ENCODE measurements at places on chromosomes 1 and 21.

DNA sequence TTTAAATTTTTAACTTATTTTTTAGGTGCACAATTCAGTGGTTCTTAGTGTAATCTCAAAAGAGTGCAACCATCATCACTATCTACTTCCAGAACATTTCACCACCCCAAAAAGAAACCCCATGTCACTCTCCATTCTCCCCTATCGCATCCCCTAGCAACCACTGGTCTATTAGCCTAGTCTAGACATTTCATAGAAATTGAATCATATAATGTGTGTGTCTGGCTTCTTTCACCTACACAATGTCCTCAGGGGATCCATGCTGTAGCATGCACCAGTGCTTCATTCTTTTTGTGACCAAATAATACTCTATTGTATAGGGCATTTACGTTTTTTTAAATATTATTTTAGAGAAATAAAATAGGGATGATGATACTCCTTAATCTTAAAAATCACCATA is 64.7 kb downstream of the JAK1 start:
- DNase-seq, result no peak

DNA sequence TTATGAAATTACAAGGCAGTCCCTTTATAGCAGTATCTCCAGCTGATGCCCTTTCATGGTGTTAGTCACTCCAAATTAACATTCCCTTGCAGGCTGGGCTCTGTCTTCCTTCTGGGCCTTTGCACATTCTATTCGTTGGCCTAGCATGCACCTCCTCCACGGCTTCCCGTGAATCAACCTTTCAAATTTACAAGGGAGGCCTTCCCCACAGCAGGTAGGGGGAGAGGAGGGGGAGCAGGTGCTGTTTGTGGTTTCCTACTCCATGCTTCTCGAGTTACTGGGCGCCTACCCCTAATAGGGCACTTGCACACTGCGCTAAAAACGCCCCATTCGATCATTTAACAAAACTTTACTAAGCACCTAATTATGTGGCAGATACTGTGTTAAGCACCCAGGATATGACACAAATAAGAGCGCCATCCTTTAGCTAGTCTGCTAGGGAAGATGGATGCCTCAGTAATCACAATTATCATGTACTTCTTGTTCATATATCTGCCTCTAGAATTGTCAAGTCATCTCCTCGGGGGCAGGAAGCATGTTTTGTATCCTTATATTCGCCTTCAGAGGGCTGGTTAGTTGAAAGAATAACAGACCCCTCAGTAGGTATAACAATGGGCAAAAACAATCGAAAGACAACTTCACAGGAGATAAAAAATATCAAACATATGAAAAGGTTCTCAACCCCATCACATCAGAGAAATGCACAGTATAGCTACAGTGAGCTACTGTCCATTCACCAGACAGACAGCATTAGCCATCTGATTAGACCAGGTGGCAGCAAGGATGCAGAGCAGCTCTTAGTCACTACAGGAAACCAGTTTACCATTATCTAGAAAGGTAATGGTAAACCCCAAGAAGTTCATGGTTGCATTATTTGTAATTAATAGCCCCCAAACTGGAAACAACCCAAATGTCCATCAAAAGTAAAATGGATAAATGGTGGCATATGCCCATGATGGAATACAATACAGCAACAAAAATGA is 1.7 kb upstream of the ADAR start:
- peak; percentile 62 for DNase-seq

GRCh38 chr1:155932487-155932886 is 1.7 kb downstream of the KHDC4 start:
- no peak for DNase-seq

DNA sequence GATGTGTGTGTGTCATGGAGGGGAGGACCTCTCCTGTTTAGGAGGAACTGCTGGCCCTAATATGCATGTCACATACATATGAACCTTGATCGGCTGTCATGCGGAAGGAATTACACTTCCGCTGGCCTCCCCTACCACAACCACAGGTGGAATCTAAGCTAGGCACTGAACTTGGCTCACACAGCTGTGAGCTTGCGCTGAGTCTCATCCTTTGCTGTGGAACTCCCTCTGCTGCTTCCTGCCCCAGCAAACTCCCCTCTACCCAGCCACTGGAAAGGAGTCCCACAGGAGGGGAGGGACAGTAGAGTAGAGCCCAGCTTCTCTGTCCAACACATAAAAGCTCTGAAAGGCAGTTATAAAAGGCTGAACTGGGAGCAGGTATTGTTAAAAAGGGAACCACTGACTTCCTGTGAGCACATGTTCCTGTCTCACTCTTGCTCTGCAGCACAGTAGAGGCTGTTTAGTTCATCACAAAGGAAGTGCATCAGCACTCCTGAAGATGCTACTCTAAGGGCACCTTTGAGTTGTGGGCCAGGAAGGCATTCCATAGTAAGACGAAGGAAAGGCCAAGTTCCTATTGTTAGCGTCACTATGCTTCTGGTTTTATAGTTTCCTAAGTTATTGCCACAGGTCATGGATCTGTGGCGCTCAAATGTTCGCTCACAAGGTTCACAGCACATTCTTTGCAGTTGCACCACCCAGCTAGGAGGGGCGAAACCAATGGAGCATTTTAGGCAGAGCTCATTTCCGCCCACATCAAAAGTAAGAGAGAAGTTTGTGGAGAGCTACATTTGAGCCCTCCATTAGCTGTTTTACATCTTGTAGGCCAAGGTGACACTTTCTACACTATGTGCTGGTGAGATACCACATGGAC is 17.7 kb upstream of the PTPRC start:
- peak; percentile 64 for DNase-seq

- no peak for DNase-seq
These were observed 23.8 kb downstream of the C21orf91 start for GRCh38 chr21:17795146-17796036.

DNA sequence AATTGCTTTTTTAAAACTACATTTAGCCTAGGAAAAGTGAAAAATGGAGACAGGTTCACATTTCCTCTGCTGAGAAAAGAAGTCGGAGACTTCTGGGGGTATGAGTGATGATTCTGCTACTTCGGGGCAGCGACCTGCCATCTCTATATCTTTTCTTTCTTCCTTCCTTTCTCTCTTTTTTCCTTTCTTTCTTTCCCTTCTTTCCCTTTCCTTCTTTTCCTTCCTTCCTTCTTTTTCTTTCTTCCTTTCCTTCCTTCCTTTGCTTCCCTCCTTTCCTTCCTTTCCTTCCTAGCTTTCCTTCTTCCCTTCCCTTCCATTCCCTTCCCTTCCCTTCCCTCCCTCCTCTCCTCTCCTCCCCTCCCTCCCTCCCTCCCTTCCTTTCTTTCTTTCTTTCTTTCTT is 17.8 kb downstream of the TBX19 start:
- DNase-seq, result no peak

- no peak for DNase-seq
These were observed 47.1 kb upstream of the INSL5 start for GRCh38 chr1:66848193-66848592.

DNA sequence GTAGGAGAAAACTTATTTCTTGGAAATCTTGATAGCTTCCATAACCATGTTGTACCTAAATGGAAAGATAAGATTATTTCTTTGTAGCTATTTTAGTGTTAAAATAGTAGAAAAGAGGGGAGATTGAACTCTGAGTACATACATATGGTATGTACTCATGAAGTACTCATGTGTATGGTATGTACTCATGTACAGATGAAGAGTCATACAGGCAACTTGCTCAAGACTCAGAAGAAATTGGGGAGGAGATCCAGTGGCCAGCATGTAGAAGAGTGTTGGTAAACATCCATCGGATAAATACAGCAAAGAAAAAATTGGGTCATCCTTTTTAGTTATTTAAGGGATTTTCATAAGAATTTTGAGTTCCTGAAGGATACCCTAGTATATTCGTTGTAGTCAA is 29.0 kb downstream of the MDM4 start:
- no peak for DNase-seq

DNA sequence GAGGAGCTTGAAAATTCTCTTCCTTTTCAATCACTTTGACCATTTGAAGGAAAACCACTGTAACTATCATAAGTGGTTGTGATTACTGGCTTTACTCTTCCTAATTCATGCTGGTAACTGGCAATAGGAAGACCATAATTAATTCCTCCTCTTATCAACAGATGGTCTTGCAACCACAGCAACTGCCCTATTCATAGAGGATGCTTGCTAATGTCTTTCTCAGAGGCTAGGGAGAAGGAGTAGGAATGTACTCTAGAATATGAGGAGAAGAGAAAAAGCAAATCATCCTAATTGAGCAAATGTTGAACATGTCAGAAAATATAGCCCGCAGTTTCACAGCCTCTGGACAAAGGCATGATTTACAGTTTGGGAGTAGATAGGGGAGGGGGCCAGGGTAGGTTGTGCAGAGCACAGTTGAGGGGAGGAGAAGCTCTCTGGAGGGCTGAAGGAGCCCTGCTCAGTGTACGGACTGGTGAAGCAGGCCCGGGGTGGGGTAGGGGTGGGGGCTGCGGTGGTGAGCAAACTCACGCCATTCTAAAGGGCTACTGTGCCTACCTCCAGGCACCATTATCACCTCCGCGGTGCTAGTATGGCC is 192.9 kb downstream of the PCP4 start:
- no peak for DNase-seq

- no peak for DNase-seq
These were observed 2.4 kb downstream of the CA14 start for GRCh38 chr1:150259758-150260669.

DNA sequence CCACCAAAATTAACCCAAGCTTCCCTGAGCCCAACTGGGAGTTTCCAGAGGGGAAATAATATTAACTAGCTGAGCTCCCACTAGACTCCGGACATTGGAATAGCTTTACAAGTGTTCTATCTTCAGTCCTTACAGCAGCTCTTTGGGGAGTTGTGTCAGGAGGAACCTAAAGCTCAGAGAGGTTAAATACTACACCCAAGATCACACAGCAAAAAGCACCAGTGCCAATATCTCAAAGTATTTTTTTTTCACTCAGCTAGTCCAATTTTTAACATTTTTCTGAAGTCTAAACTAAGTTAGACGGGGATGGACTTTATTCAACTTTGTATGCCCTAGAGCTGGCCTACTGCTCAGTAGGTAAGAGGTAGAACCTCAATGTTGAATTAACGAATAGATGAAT is 82.5 kb downstream of the ATP1A1 start:
- no peak for DNase-seq

DNA sequence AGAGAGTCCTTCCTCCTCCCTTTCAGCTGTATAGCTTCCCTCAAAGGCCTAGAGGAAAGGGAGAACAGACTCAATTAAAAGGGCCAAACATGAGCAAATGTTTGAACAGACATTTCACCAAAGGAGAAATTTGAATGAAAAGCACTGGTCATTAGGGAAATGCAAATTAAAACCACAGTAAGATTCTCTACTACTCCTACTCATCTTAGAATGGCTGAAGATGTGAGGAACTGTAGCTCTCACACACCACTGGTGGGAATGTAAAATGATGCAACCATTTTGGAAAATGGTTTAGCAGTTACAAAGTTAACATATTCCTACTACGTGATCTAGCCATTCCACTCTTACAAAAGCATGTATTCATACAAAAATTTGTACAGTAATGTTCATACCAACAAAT is 253.0 kb upstream of the HOOK1 start:
- no peak for DNase-seq

- peak; percentile 8 for DNase-seq
These were observed 88.9 kb downstream of the CRB1 start for GRCh38 chr1:197356723-197357533.

DNA sequence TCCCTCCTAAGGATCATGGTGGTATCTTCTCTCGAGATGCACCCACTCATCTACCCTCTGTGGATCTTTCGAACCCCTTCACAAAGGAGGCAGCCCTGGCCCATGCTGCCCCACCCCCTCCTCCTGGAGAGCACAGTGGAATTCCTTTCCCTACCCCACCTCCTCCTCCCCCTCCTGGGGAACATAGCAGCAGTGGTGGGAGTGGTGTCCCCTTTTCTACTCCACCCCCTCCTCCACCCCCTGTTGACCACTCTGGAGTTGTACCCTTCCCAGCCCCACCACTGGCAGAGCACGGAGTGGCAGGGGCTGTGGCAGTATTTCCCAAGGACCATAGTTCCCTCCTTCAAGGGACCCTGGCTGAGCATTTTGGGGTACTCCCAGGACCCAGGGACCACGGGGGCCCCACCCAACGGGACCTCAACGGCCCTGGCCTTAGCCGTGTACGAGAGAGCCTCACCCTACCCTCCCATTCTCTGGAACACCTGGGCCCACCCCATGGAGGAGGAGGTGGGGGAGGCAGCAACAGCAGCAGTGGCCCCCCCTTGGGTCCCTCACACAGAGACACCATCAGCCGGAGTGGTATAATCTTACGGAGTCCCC is 14.5 kb upstream of the TARS2 start:
- no peak for DNase-seq

- no peak for DNase-seq
These were observed 22.1 kb upstream of the DISP1 start for GRCh38 chr1:222792744-222793143.

DNA sequence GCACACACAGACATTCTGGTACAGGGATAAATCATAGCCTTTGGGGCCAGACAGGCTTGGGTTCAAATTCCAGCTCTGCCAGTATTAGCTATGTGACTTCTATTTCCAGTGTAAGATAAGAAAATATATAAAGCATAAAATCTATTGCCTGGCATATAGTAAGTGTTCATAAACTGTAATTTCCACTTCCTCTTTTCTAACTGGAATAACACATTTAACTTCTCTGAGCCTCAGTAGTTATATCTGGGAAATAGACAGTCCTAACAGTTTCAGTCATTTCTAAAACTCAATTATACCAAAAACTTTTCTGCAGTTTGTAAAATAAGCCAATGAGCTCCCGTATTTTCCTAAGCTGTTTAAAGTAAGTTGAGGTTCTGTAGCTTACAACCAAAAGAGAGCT is 351.4 kb downstream of the ZNF326 start:
- DNase-seq, result no peak

DNA sequence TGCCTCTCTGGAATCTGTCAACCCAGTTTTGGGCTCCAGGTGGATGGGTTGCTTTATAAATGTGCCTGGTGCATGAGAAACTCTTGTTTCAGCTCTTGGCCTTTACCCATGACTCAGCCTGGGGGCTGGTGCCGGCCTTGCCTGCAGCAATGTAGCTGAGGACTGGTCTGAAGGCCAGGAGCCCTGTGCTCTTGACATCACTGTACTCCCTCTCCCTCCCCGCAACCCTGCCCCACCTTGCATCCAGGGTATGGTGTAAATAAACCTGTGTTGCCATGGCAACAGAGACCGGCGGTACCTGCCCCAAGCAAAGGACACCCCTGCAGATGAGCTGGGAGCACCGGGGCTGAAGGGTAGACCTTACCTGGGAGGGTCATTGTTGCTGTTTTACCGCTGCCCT is 13.3 kb downstream of the FAM151A start:
- DNase-seq, result no peak

- no peak for DNase-seq
These were observed 16.0 kb upstream of the XCL1 start for GRCh38 chr1:168560370-168560769.
